ENCODE measurements at places on chromosomes 2 and 18. TPM values are rescaled to one million over a fixed set of nuclear protein-coding genes. Genes with fewer than 3 reads are reported as not detected.

FAM168B gene
- total RNA-seq = 59.8 TPM

DNPEP gene
- 93.1 TPM for total RNA-seq

ABHD1 gene
- 0.65 TPM for total RNA-seq

TSPYL6 gene
- total RNA-seq = not detected

STK16 gene
- total RNA-seq = 34.3 TPM

- DNase-seq = no peak
Observed at GRCh38 chr2:22829791-22830190, 555.2 kb upstream of the KLHL29 start.

DNA sequence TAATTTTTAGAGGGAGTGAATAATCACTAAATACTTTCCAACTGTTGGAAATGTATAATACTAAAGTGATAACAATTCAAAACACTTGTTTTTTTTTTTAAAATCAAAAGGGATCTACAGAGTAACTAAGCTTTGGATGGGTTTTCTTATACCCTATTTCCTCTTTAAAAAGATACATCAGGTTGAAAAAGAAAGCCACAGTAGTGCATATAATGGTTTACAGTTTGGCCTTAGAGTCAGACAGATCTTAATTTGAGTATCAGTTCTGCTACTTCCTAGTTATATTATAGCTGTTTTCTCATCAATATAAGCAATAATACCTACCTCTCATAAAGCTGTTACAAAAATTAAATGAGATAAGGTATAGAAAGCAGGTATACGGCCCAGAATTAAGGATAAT is 28.5 kb downstream of the PSME4 start:
- DNase-seq = no peak

- DNase-seq = no peak
Observed at GRCh38 chr18:45503990-45504389, 111.3 kb upstream of the SLC14A2 start.

- DNase-seq = no peak
Observed at GRCh38 chr2:46857871-46858701, 57.5 kb downstream of the MCFD2 start.

DNA sequence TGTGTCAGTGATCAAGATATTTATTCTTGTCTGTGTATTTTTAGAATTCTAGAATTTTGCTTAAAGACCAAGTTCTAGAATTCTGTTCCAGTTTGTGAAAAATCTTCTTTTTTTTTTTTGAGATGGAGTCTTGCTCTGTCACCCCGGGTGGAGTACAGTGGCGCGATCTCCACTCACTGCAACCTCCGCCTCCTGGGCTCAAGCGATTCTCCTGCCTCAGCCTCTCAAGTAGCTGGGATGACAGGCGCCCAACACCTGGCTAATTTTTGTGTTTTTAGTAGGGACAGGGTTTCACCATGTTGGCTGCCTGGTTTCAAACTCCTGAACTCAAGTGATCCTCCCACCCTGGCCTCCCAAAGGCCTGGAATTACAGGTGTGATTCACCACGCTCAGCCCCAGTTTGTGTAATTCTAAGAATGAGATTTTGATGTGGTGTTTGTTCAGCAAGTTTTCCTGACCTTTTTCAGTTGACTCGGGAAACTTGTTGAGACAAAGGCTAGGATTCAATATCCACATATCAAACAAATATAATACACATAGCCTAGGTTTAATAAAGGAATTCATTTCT is 3.6 kb downstream of the EIF5B start:
- peak; percentile 12 for DNase-seq

DNA sequence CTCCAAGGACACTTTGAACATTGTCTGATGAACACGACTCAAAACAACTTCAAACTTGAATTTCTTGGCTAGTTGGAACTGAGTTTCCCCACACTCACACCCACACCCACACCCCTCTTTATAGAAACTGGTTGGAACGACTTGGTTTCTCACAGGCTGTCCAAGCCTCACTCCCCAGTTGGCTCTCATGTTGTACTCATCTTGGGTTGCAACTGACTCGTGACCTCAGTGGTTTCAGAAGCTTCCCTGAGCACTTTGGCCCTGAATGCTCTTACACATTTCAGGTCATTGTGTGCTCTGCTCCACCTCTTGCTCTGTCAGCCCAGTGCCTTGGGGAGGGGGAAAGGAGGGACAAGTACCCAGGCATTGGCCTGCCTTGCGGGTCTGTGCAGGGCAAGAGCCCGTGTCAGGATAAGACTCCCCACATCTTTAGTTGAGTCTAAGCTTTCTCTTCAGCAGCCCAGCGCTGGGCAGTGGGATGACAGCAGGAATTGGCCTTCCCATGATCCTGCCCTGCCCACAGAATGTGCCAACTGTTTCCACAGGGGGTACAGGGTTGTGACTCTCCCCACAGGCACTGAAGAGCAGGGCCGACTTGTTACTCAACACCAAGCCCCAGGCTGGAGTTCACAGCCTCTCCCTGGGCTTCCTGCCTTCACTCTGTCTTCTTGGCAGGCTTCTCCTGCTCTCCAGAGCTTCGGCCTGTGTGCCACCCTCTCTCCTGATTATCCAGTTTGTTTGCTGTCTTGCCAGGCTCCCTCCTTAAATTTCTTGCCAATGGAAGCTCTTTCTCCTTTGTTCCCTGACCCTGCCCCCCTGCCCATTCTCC is 104.6 kb downstream of the RTN4 start:
- DNase-seq = peak; percentile 57

DNA sequence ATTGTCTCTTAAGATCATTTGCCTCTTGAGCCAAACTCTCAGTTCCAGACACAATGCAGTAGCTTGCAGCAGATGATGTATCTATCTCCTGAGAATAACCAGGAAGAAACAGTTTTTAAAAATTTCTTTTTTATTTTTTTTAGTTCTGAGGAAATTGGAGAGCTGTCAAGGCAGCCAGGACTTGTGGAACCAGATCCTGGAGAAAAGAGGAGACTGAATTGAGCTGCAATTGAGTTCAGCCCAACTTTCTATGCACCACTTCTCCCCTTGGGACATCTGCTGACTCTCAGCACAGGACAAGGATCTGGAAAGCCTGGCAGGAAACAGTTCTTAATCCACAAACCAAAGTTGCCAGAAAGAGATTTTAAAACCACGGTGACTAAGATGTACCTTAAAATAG is 13.5 kb upstream of the CSRNP3 start:
- no peak for DNase-seq

- DNase-seq = no peak
Observed at GRCh38 chr2:36568516-36569246, 29.3 kb downstream of the FEZ2 start.

- DNase-seq = no peak
Observed at GRCh38 chr18:55048892-55049291, 89.6 kb upstream of the CCDC68 start.

DNA sequence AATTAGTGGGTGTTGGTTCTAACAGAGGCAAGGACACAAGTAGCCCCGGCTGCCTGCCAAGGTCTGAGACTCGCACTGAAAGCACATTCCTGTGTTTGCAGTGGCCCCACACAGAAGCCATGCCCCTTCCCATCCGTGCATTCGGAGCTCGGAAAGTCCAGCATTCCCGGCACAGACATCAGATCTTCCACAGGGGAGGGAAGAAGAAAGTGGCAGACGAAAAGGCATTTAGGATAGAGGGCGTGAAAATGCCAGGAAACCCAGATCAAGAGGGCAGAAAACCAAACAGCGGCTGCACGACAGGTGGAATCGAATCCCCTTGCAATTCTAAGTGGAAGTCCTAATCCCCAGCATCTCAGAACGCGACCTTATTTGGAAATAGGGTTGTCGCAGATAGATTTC is 105.5 kb upstream of the ASB18 start:
- DNase-seq = no peak

DNA sequence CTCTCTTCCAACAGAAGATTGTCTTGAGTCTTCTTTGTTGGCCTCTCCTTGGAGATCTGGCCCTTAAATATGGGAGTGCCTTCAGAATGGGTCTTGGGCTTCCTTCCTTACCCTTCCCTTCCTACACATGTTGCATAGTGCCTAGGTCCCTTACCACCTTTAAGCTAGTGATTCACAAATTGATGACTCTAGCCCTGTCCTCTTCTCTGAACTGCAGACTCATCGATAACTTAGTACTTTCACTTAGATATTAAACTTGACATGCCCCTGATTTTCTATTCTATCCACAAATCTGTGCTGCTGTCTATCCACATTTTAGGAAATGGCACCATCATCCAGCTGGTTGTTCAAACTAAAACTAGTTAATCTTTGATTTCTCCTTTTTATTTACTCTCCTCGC is 9.1 kb upstream of the DYTN start:
- no peak for DNase-seq

- no peak for DNase-seq
Observed at GRCh38 chr2:238094438-238095022, 5.6 kb upstream of the ESPNL start.

- no peak for DNase-seq
Observed at GRCh38 chr18:36931106-36931505, 102.2 kb downstream of the KIAA1328 start.

GRCh38 chr2:177693658-177694339 is 301.2 kb downstream of the AGPS start:
- DNase-seq = no peak

GRCh38 chr18:1103537-1103936 is 198.9 kb downstream of the ADCYAP1 start:
- DNase-seq = no peak

DNA sequence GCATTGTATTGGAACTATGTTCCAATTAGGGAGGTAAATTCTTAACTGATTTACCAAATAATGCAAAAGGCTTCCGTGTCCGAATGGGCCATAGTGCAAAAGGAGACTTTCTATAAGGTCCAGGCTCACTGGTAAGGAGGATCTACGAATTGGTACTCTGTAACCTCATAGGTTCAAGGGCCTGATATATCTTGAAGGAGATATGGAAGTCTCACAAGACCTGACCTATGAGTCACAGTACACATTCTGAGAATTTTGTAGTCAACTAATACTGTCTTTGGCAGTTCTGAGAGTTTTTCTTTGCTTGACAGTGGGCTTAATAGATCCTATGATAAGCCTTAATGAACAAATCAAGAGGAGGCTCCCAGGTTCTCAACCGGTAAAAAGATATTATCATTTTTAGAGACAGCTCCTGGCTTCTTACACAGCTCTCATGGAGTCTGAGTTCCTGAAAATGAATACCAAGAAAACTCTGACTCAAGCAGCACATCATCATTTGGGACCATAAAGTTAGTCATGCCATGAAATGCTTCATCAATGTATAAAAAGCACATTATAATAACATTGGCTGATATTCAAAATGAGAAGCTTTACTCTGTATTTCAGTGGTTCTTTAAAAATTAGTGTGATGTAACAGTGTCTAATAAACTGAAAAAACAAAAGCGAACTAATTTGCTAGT is 1275.2 kb upstream of the CRIM1 start:
- DNase-seq = no peak
